NCI-H774 (cell line): ENCODE measurements at places on chromosomes 1 and 21.

DNA sequence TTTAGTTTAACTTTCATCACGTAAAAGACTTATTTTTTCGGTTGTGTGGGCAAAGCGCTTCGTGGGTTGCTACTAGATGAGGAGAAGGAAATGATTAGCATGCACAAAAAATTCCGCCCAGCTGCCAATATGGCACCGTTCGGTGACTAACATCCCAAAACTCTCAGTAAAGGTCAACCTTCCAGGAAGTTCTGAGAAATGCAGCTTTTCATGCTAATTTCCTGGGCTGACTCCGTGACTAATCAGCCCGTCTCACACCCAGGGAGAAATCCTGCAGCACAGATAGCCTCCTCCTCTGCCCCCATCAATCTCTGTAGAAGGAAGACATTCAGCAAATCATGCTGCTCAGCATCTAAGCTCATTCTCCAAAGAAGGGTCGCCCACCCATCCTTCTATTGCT lies 34.1 kb downstream of the TMCO4 start:
- DNase-seq, result no peak

GRCh38 chr1:159162516-159163265 lies 8.7 kb upstream of the CADM3 start:
- DNase-seq, result no peak

GRCh38 chr1:248388426-248388825 lies 12.9 kb downstream of the OR2T6 start:
- no peak for DNase-seq

GRCh38 chr1:41758500-41758899 lies 160.2 kb downstream of the HIVEP3 start:
- no peak for DNase-seq

- no peak for DNase-seq
Observed at GRCh38 chr1:67635055-67635809, 49.8 kb upstream of the GADD45A start.

DNA sequence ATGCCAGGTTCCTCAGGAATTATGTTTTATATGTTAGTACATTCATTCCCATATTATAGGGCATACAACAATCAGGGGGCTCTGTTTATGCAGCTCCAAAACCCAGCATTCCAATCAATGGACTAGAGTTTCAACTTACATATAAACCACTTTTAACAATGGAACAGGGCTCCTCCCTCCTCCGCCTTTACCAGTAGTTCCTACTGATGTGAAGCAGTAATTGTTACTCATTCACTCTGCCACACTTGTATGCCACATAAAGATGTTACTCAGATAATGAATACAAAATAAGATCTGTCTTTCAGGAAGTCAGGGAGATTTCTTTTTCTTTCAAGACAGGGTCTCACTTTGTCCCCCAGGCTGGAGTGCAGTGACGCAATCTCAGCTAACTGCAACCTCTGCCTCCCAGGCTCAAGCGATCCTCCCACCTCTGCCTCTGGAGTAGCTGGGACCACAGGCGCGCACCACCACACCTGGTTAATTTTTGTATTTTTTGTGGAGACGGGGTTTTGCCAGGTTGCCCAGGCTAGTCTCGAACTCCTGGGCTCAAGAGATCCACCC lies 17.1 kb downstream of the ZNF281 start:
- no peak for DNase-seq

- no peak for DNase-seq
Observed at GRCh38 chr1:247243524-247244137, 12.2 kb upstream of the VN1R5 start.

- DNase-seq, result no peak
Observed at GRCh38 chr1:88302843-88303486, 381.1 kb upstream of the PKN2 start.

DNA sequence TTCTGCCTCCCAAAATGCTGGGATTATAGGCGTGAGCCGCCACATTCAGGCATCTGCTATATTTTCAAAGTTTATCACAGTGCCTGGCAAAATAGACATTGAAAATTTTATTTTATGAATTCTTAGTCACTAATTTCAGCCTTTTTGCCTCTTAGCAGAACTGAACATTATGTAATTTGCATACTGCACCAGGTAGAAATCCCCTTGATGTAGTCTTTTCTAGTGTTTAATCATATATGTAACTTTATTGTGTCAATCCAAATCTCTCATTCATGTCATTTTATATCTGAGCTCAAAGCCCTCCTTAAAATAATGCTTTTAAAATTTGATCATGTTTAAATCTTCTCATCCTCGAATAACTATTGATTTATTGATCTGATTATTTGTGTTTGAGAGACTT lies 19.2 kb downstream of the WDTC1 start:
- no peak for DNase-seq

- DNase-seq, result no peak
Observed at GRCh38 chr1:218741852-218742251, 396.7 kb downstream of the TGFB2 start.

DNA sequence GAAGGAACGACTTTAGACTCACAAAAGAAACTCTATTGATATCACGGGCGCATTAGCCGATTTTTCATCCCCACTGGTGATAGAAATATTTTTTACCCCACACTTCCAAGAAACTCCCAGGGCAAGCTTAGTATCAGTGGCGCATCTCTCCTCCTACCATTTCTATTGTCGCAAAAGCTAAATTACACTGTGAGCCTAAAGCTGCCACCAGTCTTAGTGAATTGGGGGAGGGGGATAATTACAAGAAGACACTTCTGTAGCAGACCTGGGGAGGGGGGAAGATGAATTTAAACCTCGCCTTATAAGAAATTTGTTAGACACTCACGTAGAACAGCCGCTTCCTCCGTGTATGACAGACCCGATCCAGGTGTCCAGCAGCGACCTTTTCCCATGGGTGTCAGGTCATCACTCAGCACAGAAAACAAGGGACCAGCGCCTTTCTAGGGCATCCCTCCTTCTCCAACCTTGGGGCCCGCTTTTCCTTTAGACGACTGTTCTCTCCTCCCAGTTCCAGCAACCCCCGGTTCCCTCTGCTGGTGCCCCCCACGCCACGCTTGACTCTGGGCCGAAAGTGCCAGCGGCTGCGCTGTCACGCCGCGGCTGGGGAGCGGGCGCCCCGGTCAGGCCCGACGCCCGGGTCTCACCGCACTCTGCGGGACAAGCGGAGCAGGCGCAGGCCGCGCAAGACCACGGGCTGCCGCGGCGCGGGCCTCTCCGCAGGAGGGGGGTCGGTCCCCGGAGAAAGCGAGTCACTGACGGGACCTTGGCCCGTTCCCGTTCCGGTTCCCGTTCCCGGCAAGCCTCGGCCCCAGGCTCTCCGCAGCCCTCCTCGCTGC lies 821 bp downstream of the PHC2 start:
- peak; percentile 50 for DNase-seq

DNA sequence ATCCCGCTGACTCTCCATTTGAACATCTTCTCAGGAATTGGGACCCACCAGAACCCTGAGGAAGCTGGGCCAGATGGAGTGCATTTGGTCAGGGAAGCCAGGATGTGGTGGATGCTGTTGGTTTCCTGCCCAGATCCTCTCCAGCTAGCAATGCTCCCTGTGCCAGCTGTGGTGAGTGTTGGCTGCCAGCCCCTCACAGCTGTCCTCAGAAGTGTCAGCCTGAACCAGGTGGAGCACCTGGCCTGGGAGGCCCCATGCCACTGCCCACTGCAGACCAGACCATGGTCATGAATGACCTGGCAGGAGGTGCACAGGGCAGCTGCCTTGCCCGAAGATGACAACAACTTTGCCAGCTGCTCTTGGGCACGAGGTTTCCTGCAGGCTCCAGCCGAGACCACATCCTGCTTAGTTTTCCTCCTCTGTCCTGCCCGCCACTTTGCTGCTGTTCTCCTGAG lies 54.4 kb downstream of the PRSS38 start:
- no peak for DNase-seq

DNA sequence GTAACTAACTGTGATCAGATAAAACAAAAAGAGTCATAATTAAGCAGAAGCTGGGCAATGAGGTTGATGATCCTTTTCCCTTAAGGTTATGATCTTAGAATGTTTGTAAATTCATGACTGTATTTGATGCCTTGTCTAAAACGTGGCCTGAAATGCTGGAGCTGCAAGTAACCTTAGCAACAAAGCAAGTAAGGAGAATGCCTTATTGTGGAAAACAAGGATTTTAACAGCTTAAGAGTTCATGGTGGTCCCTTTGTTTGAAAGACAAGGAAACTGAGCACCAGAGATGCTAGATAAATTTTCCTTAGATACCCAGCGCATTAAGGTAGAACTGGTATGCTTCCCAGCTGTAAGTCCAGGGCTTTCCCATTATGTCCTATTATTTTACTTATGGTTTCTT lies 25.7 kb upstream of the XPR1 start:
- DNase-seq, result no peak

GRCh38 chr1:162159515-162159914 lies 90.0 kb downstream of the NOS1AP start:
- peak; percentile 56 for DNase-seq

DNA sequence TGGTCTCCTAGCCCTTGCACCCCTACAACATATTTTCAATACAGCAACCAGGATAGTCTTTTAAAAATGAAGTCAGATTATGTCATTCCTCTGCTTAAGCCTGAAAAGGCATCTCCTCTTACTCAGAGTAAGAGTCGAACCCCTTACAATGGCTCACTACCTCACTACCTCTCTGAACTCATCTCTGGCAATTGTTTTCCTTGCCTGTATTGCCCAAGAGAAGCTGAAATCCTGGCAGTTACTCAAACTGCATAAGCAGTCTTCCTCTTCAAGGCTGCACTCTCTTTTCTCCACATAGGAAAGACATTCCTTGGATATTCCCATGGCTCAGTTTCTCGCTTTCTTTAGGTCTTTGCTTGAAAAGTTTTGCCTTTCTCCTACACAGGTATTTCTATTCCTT lies 22.7 kb downstream of the CLDN8 start:
- no peak for DNase-seq
